Activated effector memory CD4-positive, alpha-beta T cell treated with anti-CD3 and anti-CD28 coated beads, Interleukin-2, amount 50 U/mL, for 16 hours (primary cell): ENCODE measurements at places on chromosomes 7 and 10.

GRCh38 chr7:127854383-127854782 lies 176.9 kb downstream of the LRRC4 start:
- DNase-seq, result no peak

GRCh38 chr10:118950190-118950680 lies 79.3 kb upstream of the NANOS1 start:
- DNase-seq, result no peak

- DNase-seq, result peak; percentile 90
These were observed 24.8 kb downstream of the AGAP3 start for GRCh38 chr7:151110941-151111645.

DNA sequence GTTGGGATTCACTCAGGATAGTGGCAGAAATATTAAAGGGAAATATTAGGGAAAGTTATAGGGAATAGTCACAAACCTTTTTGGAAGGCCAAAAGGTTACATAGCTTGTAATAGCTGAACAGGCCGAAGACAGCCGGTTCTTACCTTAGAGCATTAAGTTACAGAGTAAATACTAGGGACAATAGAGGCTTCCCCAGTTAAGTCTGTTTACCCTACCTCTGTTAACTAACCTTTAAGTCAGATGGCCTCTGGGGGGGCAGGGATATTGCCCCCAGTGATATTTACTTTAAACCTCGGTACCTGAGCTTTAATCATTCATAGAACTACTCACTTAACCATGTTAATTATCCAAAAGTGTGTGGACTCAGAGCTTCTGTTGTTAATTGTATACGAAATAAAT lies 7.4 kb downstream of the POLR1F start:
- DNase-seq, result no peak

GRCh38 chr10:128631801-128632241 lies 505.6 kb upstream of the MKI67 start:
- DNase-seq, result no peak

DNA sequence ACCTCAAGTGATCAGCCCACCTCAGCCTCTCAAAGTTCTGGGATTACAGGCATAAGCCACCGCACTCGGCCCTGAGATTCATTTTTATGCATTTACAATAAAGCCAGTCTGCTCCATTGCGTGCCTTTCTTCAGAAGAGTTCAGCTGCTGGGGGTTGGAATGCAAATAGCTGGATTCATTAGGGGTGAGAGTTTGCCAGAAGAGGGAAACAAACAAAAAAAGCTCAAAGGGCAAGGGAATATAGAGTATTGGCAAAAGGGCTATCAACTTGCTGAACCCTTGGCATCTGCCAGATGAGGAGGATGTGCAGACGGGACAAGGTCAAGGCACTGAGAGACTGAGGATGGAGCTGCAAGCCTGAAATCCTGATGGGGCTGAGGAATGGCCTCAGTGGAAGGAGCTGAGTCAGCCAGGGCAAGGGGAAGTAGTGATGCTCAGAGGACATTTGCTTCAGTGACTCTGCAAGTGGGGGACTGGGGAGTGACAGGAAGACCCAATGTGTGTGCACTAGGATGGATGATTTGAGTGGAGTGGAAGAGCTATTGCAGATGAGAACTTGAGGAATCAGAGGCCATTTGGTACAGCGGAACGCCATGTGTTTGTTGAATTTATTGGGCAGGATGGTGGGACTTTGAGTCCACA lies 75.0 kb upstream of the ARMC3 start:
- DNase-seq, result no peak

DNA sequence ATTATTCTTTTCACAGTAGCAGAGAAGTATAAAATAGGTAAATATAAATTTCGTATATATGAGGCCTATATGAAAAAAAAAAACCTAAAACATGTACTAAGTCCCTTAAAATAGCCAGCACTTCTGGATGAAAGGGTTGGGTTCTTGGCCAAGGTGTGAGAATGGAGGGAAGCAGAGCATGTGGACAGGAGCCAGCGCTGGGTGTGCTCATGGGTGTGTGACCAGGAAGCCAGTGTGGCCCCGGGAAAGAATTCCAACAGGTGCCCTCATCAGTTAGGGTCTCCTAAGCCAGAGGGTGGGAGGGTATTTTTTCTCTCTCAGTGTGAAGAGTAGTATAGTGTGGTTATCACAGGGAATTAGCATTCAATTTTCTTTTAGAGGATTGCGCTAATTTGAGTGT lies 401.9 kb upstream of the IGFBP3 start:
- DNase-seq, result no peak
